ENCODE measurements at places on chromosomes 16 and 17.

DNA sequence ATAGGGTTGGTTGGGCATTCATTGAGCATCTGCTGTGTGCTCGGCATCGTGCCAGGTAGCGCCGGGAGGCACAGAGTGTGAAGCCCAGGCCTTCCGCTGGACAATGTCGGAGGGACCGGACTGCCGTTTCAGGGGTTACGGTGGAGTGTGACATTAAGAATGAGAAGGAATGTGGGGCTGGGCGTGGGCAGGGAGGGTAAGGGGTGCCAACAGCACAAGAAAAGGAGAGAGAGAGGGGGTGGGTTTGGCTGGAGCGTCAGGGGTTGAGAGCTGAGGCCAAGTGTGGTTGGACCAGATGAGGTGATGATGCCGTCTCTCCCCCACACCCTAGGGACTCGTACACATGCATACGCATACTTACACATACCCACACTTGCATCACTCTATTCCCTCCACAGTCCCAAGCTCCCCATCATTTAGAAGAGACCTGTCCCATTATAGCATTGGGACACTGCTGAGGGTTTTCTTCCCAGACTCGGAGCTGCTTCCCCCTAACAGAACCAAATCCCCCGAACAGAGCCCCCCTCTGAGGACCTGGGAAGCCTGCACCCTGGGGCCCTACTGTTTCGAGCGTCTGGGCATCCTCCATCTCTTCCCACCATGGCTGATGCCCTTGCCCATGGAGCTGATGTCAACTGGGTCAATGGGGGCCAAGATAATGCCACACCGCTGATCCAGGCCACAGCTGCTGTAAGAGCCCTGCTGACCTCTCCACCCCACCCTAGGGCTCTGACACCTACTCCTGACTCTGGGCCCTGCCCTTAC lies 3.3 kb upstream of the KCTD11 start:
- no peak for DNase-seq

DNA sequence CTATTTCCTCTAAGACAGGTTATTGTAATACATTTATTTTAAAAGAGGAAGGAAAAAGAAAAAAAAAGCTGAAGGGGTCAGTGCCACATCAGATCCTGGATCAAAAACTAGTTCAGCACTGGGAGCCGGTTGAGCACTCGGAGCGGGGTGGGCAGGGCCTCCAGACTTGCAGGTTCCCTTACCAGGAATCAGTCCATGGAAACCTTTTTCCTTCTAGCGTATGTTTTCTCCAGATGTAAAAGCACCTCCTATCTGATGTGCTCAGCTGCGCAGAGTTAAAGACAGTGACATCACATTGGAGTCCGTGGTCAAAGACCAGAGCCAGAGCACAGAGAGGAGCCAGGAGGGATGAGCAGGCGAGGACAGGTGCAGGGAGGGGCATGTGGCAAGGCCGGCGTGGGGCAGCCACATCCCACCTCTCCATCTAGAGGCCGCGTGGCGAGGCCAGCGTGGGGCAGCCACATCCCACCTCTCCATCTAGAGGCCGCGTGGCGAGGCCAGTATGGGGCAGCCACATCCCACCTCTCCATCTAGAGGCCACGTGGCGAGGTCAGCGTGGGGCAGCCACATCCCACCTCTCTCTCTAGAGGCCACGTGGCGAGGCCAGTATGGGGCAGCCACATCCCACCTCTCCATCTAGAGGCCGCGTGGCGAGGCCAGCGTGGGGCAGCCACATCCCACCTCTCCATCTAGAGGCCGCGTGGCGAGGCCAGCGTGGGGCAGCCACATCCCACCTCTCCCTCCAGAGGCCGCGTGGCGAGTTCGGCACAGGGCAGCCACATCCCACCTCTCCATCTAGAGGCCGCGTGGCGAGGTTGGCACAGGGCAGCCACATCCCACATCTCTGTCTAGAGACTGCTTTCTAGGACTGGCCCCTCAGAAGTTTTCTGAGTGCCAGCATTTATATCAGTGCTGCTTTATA lies 166.8 kb upstream of the CHMP6 start:
- DNase-seq = no peak

DNA sequence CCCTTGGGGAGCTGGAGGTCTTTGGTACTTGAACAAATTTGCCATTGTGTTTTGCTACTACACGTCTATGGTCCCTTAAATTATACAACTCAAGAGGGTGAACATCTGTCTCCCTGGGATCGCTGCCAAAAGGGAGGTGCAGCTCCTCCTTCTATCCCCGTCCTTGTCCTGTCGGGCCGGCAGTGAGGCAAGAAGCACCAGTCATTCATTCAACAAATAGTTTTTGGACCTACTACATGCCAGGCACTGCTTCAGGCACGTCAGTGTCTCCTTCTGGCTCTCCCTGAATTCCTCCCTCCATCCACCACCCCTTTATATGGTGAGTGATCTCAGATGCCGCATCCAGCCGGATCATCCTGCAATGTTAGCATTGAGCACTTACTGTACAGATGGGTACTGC lies 2.2 kb upstream of the RPL38 start:
- peak; percentile 60 for DNase-seq

GRCh38 chr17:42120161-42120769 lies 902 bp downstream of the KAT2A start:
- peak; percentile 12 for DNase-seq

DNA sequence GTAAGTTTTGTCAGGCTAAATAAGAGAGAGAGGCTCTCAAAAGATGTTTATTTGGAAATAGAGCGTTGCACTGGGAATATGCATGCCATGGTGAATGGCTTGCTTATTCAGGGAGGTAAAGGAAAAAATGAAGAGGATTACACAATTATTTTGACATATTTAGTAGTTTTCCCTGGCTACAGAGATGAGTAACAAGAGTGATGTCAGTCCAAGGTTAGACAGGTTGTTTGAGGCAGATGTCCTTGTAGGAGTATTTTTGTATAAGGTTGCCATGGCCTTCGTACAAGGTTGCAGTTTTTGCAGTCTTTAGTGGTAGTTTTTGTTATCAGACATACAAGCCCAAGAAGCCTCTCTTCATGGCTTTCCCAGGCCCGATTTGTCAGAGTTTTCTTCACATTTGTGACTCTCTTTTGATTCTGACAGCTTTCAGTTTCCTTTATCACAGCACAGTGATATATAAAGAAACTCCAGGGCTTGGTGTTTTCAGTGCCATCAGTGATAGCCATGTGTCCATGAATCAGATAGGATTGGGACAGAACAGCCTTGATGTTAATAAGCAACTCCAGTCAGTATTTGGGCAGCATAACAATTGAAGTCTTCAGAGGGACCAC lies 18.7 kb upstream of the LGALS9 start:
- DNase-seq = no peak

DNA sequence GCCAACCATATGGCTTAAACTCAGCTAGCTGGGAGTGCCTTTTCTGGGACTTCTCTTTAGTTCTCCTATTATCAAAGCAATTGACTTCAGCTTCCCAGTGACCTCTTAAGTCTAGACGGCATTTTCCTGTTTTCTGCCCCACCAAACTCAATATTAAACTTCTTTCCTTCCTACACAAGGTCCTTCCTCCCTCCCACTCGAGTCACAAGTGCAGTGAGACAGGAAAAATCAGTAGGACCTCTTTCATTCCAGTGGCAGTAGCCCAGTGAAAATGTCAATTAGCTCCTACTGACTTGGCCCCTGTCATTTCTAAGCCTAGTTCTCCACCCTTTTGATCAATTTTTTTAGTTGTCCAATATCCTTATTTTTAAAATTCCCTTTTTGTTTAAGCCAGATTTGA lies 9.6 kb upstream of the NACA2 start:
- DNase-seq = no peak

- DNase-seq = no peak
Observed at GRCh38 chr16:82183004-82183397, 13.0 kb upstream of the MPHOSPH6 start.
